PC-3 (cell line): ENCODE measurements at places on chromosomes 2 and 18. TPM values are rescaled to one million over a fixed set of nuclear protein-coding genes. Genes with fewer than 3 reads are reported as not detected.
A peak's percentile ranks its signal among the peaks of the same experiment; 100 is the strongest.

DNA sequence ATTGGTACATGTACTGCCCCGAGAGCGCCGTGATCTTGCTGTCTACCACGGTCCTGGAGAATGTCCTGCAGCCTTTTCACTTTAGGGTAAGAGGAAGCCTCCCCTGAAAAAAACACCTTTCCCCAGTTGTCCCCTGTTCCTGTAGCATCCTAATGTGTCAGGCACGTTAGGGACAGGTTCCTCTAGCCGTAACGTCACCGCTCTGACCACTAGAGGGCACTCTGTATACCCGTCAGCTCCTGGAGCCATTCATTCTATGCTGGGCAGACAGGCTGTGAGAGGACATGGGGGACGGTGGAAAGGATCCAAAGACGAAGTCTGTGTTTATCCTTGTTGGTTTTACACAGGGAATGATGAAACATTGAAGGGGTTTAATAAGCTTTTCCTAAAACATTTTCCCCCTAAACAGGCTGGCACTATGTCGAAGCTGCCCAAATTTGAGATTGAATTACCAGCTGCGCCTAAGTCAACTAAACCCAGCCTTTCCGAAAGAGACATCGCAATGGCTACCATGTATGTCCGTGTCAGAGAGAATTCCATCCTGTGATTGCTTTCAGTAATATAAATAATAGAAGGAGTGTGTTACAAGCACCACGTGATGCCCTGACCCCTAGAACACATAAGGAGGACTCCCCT, 12.7 kb downstream of the RMC1 start:
- peak; percentile 86 for DNase-seq

GRCh38 chr18:22912835-22913234, 20.3 kb upstream of the RBBP8 start:
- DNase-seq = no peak

- DNase-seq = peak; percentile 95
These were observed 95.7 kb upstream of the SLC39A10 start for GRCh38 chr2:195561116-195561921.

- no peak for DNase-seq
These were observed 22.0 kb upstream of the IL1R2 start for GRCh38 chr2:101969723-101970122.

- no peak for DNase-seq
These were observed 37.8 kb upstream of the ITPRID2 start for GRCh38 chr2:181853696-181854095.

GRCh38 chr2:146229508-146230155, 1615.2 kb upstream of the ACVR2A start:
- no peak for DNase-seq

DNA sequence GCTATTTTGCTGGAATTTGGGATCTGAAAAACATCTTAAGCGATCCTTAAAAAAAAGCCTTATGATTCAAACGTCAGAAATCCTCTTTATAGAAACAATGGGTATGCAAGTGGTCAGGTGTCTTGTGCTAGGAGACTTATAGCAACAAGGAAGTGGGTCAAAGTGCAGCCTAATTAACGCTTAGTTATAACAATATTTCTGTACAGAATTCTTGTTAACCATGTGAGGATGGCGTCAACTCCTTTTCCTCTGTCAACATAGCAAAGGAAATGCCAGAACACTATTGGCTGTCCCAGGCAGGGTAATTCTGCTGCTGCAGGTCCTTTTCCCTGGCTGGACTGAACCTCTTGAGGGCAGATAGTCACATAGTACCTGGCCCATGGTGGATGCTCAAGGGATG, 189.4 kb downstream of the MSH2 start:
- no peak for DNase-seq

GRCh38 chr18:32156855-32157254, 33.0 kb upstream of the MEP1B start:
- no peak for DNase-seq

Gene LIMS3
- 0.26 TPM in 1 of 2 replicates, not detected in the other for total RNA-seq

Gene EGR4
- total RNA-seq = not detected in 2 replicates
